Foreskin keratinocyte (primary cell): ENCODE measurements at places on chromosomes 12 and 14.

DNA sequence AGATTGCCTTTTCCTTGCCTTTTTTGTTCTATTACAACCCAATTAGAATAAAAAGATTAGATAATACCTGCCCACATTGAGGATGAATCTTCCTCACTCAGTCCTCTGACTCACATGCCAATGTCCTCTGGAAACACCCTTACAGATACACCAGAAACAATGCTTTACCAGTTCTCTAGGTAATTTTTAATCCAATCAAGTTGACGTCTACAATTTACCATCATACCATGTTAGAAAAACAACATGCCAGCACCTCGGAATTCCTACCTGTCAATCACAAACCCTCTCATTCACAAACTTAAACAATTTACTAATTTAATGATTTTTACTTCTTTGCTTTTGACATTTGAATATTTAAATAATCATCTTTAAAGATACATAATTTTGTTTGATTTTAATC lies 953.8 kb downstream of the TRHDE start:
- no peak for DNase-seq

DNA sequence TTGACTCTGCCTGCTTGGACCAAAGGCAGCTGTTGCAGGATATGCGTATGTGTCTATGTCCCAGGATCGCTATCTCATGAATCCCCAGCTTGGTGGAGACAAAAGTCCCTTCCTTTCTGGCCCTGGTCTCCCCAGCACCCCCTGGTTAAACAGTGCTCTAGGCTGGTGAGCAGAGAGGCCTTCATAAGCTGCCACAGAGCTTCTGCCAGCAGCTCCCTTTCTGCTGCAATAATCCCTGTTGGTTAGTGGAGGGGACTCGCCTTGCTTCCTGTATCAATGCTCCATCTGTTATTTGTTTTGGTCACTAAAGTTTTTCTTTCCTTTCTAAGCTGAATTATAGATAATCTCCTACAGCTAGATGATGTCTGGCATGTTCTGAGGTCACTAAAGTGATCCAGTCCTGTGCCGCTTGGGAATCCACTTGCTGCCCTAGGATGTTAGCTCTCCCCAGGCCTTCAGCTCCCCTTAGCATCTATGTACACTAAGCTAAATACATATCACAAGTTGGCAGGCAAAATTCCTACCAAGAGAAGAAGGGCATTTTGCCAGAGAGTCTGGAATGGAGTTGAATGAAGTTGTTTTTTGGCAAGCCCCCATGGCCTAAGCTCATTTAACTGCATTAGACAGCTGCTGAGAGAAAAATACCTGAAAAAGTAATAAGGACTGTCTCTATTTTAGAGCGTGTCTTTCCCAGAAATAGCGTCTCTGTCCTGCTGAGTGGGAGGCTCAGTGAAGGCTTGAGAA lies 47.8 kb downstream of the RDH12 start:
- no peak for DNase-seq

DNA sequence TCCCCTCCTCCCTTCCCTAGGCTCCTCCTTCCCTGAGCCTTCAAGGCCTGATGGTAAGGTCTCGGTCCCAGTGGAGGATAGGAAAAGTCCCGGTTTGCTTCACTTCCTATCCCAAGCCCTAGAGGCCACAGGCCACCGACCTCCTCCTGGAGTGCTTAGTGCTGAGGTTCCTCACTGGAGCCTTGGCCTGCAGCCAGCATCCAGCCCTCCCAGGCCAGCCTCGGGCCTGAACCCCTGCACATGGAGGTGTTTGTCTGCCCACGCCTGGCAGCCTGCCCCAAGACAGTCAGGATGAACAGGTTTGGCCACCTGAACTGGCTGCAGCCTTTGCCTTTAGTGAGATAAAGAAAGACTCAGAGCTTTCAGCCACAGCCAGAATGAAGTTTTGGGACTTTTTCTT lies 15.8 kb upstream of the KRT7 start:
- DNase-seq = peak; percentile 66

DNA sequence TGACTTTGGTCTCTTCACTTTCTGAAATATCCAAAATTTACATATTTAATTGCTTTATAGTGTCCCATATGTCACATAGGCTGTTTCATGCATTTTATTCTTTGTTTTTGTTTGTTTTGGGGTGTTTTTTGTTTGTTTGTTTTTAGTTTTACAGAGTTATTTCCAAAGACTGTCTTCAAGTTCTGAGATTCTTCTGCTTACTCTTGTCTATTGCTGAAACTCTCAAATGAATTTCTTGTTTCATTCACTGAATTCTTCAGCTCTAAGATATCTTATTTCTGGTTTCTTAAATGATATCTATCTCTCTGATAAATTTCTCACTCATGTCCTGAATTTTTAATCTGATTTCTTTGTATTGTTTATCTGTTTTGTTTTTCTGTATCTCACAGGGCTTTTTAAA lies 412.0 kb upstream of the ATP2B1 start:
- DNase-seq = no peak

DNA sequence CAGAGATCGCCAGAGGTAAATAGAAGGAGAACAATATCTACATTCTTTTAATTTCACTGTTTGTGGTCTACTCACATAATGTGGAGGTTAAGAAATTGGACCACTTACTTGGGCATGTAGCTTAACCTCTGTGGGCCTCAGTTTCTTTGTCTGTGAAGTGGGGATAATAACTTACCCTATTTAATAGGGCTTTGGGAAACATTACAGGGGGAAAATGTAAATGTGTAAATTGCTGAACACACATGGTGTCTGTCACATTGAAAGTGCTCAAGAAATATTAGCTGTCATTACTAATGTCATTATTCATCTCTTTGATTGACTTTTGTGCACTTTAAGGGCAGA lies 140.5 kb downstream of the SLC8A3 start:
- DNase-seq = no peak

DNA sequence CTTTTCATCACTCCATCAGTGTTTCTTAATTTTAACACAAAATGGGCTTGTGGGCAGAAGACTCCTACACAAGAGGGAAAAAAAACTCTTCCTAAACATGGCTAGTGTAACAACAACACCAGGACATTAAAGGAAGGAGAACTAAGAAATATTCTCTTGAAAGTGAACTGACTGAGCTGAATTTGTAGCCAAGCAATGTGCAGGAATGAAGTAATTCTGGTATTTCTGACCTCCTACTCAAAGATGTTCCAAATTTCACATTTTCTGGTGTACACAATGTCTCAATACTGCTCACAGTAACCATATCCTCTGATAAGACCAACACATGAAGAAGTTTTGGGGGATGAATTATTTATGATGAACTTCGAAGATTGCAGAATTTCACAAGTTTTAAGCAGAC lies 357.3 kb downstream of the DUSP6 start:
- DNase-seq = no peak

DNA sequence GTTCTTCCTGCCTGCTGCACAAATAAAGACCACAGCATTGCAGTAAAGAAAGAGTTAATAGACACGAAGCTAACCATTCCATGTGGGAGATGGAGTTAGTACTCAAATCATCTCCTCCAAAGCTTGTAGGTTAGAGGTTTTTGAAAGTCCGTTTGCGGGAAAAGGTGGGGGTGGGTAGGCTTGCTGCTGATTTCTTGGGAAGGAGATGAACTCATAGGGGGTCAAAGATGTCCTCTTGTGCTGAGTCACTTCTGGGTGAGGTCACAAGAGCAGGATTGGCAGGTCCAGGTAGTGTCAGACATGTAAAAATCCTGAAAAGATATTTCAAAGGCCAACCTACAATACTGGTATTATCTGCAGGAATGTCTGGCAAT lies 66.4 kb downstream of the PTHLH start:
- DNase-seq = no peak

GRCh38 chr14:72023128-72024042 lies 91.2 kb downstream of the RGS6 start:
- peak; percentile 61 for DNase-seq

- DNase-seq = no peak
Measured at GRCh38 chr12:1916371-1917171, 1.9 kb downstream of the CACNA2D4 start.

DNA sequence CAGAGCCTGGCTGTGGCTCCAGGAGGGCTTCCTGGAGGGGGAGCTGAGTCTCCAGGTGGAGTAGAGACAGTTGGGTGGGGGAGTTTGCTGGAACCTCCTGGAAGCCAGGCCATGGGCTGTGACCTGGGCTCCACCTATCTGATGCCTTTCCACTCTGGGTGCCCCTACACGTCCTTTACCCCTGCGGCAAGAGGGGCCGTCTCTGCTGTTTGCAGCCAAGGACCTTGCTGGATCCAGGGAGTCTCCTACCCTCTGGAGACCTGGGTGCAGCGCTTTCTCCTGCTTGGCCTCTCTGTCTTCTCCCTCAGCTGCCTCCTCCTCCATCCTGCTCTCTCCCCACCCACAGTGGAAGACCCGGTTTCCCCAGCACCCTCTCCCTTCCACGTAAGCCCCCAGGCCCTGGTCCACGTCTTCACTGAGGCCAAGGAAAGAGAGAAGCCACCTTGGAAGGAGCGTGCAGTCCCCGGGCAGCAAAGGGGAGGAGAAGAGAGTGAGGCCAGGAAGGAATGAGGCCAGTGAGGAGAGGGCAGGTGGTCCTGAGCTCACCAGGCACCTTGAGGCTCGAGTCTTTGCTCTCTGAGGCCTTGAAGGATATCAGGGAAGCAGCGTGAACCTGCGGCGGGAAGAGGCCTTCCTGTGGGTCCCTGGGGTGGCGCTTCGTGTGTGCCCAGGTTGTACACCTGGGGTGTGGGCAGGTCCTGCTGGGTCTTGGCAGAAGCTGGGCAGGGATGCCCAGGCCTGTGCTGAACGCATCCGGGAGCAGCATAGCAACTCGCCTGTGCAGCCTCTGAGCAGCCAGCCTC lies 294.3 kb upstream of the RTL1 start:
- DNase-seq = no peak

DNA sequence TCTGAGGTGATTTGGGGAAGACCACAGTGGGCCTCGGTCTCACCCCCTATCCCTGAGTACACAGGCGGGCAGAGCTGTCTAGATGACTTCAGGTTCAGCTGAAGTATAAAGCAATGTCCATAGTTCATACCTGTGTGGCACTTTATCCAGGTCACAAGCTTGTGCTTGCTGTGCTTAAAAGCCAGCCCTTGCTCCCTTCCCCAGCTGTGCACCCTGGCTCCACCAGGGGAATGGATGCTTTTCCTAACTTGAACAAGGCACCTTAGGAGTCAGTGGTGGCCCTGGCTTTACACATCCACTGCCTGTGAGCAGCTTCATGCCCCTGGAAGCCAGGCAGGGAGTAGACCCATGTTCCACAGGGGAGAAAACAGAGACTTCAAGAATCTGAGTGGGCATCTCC lies 5.5 kb downstream of the CARMIL3 start:
- DNase-seq = no peak

DNA sequence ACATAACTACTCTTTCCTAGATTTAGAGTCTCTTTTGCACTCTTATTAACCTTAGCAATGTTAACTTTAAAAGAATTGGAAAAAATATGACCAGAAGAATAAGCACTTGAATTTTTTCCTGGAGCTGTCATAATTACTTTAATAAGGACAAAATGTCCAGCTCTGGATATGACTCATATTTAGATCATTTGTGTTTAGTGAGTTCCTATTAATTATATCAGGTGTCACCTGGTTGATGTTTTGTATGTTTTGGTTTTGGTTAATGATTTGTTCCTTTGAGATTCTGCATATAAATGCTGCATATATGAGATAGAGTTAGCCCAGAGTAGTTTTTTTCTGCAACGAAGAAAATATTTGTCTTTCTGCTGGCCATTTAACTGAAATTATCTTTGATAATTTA lies 5.1 kb downstream of the CLECL1 start:
- no peak for DNase-seq

GRCh38 chr12:80593766-80594165 lies 113.7 kb upstream of the MYF6 start:
- peak; percentile 35 for DNase-seq

DNA sequence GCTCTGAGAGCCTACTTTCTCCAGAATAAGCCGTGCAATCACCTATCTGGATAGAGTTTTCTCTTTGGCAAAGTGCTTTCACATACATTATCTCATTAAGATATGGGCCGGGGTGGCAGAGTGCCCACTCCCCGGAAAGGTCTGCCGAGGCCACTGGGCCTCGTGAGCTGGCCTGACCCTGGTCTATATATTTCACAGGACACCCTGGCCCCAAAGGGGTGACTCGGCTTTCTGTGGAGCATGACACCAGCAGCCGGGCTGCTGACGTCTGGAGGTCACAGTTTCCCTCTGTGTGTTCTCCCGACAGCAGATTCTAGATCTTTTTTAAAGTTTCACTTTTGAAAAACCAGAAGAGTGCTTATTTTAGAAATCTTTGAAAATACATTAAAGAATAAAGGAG lies 27.9 kb upstream of the ATP2A2 start:
- no peak for DNase-seq

DNA sequence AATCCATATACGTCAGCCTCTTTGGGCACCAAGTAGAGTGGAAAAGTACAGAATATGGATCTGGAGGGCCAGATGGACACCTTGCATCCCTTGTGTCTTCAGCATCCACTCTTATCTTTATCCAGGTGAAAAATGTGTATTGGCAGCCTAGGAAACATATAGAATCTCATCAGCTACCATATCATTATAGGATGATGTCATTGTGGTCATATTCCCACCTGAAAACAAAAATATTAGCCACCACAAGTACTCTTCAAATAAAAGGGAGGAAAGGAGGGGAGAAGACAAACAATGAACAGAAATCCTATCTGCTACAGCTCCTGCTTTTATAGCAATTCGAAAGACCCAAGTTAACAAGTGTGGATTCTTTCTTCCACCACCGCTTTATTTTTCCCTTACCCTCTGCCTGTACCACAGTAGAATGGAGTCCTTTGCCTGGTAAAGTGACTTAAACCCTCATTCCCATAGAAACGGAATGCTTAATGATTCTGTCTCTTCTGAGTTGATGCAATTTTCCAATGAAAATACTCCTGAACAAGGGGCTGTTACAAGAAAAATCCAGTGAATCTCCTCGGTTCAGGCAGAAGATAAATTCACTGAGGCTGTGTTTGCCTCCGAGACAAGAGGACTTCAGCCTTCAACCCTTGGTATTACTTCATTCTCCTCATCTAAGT lies 13.8 kb upstream of the IL26 start:
- no peak for DNase-seq

GRCh38 chr12:131827961-131828534 lies at the start of gene MMP17:
TSS of gene MMP17 (plus strand) at chr12:131828393. CDS start at chr12:131828495, 102 bp downstream.
- no peak for DNase-seq

DNA sequence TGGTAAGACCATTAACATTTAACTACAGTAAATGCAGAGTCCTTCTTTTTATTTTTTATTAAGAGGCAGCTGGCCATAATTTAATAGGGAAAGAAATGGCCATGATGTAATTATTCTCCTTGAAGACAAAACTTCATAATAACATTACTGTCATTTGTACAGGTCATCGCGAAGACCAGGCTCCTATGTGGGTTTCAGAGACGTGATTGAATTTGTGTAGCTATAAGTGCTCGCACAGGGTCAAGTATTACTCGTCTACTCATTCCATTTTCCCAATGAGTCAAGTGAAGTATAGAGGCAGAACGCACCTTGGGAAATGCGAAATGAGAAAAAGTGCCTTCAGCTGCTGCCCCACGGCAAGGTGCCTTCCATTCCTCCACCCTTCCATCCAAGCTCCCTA lies 40.4 kb downstream of the EGLN3 start:
- no peak for DNase-seq

- no peak for DNase-seq
Measured at GRCh38 chr14:71607056-71607455, 325.2 kb upstream of the RGS6 start.

- DNase-seq = no peak
Measured at GRCh38 chr14:37089410-37089809, 83.0 kb downstream of the SLC25A21 start.
